Memory B cell (primary cell): ENCODE measurements at places on chromosomes 16 and 17.

DNA sequence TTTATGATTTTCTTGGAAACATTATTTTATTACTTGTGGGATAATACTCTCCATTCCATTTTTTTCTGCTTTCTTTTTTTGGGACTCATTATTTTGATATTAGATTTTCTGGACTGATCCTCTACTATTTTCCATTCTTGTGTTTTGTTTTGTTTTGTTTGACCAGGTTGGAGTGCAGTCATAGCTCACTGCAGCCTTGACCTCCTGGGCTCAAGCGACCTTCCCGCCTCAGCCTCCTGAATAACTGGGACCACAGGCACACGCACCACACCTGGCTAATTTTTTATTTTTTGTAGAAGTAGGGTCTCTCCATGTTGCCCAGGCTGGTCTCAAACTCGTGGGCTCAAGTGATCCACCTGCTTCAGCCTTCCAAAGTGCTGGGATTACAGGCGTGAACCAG, 44.1 kb downstream of the RBBP6 start:
- no peak for DNase-seq

DNA sequence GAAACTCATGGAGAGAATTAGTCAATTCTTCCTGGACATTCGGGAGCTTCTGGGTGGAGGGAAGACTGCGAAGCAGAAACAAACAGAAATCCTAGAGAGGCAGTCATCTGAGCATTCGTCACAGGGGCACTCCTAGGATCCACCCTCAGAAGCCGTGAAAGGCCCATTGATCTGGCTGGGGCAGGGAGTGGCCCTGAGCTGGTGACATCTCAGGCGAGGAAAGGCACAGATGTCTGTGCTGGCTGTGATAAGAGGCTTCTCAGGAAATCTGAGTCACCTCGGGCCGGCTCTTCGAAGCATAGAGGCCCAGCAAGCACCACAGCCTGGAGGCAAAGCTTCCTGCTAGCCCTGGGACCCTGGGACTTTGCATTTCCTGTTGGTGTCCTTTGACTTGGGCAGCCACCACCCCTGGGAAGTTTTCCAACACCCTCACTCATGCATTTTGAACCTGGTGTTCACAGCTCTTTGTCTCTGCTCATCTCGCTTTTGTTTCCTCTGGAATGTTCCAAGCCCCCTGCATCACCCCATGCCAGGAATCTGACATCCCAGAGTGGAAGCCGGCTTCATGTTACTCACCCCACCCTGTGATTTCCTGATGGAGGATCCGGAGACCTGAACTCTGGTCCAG, 23.3 kb upstream of the CDRT4 start:
- no peak for DNase-seq

- DNase-seq, result no peak
These were observed 45.6 kb downstream of the TIMM22 start for GRCh38 chr17:1042486-1042885.

DNA sequence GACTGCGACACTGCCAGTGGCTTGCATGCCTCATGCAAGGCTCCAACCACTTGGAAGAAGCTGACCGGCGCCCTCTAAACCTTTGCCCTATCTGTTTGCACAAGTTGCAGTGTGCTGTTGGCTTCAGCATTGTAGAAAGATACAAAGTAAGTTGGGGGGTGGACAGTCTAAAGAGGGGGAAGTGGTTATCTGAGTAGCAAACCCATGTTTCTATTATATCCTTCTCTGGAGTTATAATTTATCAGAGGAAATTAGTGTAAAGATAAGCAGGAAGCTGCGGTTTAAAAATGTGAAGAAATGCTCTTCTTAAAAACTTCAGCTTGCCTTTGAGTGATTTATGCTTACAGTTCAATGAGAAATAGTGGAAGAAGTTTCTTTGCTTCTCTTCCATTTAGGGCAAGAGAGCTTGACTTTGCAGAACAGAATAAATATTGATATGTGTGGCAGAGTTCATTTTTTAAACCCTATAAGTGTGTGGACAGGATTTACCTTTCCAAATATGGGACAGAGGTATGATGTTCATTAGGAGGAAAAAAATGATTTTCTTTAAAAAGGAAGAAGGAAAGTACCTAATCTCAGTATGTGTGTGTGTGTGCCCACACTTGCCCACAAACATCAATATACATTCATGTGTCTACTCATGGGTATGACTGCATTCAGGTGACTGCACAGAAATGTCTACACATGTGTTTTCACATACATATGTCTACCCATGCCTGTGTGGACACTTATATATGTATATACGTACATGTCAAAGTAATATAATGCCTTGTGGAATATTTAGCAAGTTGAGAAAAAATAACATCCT, 8.1 kb downstream of the AMZ2 start:
- no peak for DNase-seq

GRCh38 chr17:54770836-54771235, 129.8 kb upstream of the TOM1L1 start:
- DNase-seq, result no peak
